ENCODE measurements at places on chromosomes 6 and 20.
A peak's percentile ranks its signal among the peaks of the same experiment; 100 is the strongest.

GRCh38 chr6:147510929-147511590, 2.6 kb downstream of the SAMD5 start:
- DNase-seq = no peak

GRCh38 chr6:75090576-75090975, 115.3 kb downstream of the COL12A1 start:
- no peak for DNase-seq

- no peak for DNase-seq
Measured at GRCh38 chr6:32213649-32214048, 10.2 kb downstream of the NOTCH4 start.

GRCh38 chr6:41097467-41098090, 24.8 kb downstream of the NFYA start:
- no peak for DNase-seq

DNA sequence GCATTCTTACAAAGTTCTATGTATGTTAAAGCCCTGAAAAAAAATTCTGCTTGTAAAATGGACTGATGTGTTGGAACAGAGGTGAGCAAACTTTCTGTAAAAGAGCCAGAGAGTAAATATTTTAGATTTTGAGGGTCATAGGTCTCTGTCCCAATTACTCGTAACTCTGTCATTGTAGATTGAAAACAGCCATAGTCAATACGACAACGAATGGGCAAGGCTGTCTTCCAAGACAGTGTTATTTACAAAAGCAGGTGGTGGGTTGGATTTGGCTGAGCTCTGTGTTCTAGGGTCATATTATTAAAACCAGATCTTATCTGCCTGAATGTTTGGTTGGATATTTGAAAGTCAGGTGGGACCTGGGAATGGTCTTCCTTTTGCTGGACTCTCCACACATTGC, 135.2 kb downstream of the EYA2 start:
- no peak for DNase-seq

GRCh38 chr6:91185072-91185471, 598.2 kb upstream of the MAP3K7 start:
- no peak for DNase-seq

GRCh38 chr6:42740725-42741124, 5.2 kb downstream of the TBCC start:
- no peak for DNase-seq

DNA sequence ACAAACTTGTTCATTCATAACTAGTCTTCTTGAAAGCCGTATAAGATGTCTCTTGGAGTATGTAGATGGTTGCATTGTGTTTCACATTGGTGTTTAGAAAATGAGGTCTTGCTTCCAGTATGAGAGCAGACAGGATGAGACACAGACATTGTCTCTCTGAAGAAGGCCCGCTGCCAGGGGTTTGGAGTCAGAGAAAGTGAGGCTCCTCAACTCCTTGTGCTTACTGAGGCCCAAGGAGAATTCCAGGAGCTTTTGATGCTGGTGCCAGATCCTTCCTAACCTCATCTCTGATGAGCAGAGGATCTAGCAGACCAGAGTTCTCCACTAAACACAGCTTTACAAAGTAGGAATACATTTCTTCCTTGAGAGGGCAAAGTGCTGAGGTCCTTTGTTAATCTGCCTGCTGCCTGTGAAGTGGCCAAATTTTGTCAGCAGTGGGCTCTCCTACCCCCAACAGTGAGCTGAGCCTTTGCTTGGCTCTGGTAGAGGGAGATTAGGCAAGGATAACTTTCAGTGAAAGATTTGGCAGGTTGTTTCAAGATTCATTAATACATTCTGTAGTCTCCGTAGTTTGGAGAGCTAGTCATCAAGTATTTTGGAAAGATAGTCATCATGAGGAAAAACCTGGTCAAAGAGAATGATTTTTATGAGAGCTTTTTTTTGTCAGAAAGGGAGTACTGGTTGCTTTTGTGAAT, 9.7 kb downstream of the MAPRE1 start:
- no peak for DNase-seq

GRCh38 chr6:165686596-165687365, 23.7 kb upstream of the PDE10A start:
- DNase-seq = no peak

DNA sequence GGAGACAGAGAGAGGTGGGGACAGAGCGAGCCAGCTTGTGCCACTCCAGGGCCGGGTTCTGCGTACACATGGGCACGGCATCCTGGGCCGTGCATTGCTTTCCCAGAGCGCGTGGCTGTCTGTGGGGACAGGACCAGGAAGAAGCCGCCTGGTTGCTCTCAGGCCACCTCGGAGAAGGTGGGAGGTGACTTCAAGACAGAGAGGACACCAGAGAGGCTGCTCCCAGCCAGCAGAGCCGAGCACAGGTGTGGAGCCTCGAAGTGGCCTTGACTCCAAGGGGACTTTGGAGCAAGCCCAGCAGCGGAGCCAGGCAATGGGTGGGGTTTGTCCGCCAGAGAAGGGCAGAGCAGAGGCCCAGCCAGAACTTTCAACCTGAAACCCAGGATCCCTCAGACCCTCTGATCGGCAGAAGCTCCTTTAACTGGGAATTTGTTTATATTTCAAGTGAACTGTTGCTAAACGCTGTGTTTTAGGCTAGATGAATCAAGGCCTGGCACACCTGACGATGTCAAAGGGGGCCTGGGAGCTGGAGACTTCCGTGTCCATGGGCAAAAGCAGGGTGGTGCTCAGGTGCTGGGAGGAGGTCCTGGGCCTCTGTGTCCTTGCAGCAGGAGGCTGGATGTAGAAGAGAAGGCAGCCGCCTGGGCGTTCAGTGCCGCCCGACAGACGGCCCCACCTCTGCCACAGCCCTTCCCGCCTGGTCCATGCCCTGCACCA, 262.1 kb downstream of the DLL1 start:
- no peak for DNase-seq

DNA sequence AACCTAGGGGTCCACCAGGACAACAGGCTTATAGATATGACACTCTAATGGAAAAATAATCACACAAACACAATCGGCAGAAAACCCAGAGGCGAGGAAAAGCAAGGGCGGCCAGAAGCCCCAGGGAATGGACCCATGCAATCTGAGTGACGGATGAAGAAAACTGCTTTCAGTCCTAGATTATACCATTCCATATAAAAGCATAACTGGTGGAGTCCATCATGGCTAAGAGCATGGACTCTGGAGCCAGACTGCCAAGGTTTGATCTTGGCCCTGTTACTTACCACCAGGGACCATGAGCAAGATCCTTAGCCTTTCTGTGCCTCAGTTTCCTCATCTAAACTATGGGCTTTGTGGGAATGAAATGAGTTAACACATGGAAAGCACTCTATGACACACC, 3.7 kb downstream of the SLC22A16 start:
- no peak for DNase-seq

GRCh38 chr20:52577696-52578095, 386.1 kb upstream of the ZFP64 start:
- DNase-seq = no peak

GRCh38 chr6:96450770-96451130, 70.9 kb upstream of the UFL1 start:
- no peak for DNase-seq

- DNase-seq = no peak
Measured at GRCh38 chr20:22673467-22673866, 89.1 kb upstream of the FOXA2 start.

GRCh38 chr6:52143551-52143950, 42.6 kb upstream of the IL17A start:
- no peak for DNase-seq

- DNase-seq = no peak
Measured at GRCh38 chr6:1991332-1991878, 254.0 kb downstream of the GMDS start.

DNA sequence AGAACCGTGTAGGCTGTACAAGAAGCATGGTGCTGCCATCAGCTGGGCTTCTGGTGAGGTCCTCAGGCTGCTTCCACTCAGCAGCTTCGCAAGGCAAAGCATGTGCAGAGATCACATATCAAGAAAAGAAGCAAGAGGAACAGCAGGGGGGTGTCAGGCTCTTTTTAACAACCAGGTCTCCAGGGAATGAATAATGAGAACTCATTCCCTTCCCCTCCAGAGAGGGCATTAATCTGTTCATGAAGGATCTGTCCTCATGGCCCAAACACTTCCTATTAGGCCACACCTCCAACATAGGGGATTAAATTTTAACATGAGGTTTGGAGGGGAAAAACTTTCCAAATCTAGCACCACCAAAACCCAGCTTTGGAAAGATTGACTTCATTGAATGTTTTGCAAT, 20.0 kb downstream of the GINM1 start:
- no peak for DNase-seq

GRCh38 chr6:92840246-92840930, 579.0 kb downstream of the EPHA7 start:
- DNase-seq = no peak

DNA sequence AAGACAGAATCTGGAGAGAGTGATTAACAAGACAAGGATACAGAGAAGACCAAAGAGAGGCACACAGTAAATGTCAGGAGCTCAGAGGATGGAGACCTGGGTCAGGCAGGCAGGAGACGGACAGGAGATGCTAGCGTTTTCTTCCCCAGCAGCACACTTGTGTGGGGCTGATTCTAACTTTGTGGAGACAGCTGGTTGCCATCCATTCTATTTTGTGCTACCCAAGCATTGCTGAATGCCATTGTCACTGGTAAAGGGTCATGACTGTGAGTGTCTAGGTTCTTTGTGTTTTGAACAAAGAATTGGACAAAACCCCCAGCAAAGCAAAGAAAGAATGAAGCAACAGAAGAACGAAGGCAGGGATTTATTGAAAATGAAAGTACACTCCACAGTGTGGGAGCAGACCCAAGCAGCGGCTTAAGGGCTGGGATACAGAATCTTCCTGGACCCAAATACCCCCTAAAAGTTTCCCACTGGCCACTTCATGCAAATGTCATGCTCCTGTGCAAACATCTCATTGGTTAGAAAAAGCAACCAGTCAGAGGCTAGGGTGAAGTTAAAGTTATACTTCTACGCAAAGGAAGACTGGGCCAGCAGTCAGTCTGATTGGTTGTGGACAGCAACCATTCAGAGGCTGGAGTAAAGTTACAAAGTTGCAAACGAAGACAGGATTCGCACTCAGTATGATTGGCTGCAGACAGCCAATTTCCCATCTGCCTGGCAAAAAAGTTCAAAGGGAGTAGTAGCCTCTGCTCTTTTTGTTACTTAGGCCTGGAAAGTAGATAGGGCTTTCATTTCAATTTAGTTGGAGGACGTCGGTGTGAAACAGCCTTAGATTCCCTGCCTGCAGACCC, 17.5 kb downstream of the PTK7 start:
- no peak for DNase-seq

- peak; percentile 84 for DNase-seq
Measured at GRCh38 chr20:63553251-63553932, 567 bp upstream of the FNDC11 start.

GRCh38 chr6:7150381-7151064, 42.8 kb downstream of the RREB1 start:
- DNase-seq = no peak

DNA sequence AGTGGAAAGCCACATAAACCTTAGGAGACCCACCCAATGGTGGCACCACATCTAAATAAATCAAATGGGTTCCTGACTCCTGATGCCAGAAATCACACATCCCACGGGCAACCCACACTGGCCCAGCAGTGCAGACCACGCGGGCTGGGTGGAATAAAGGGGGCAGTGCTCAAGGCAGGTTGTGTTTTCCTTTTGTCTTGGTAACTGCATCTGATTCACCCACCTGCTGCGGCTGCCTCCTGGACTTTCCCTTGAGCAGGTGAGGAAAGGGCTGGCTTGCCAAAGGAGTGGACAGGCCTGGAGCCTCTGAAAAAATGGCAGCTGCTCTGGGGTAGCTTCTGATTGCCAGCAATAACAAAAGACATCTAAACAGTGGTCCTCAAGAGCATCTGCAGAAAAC, 119.5 kb upstream of the KCNK16 start:
- DNase-seq = no peak

DNA sequence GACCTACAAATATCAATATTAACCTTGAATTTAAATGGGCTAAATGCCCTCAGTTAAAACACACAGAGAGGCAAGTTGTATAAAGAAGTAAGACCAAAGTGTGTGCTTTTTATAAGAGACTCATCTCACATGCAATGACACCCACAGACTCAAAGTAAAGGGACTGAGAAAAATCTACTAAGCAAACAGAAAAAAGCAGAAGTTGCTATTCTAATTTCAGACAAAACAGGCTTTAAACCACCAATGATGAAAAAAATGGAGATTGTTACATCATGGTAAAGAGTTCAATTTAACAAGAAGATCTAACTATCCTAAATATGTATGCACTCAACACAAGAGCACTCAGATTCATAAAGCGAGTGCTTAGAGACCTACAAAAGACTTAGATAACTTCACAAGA, 741.9 kb upstream of the MARCKS start:
- no peak for DNase-seq

GRCh38 chr20:4060064-4060795, 44.9 kb upstream of the RNF24 start:
- DNase-seq = no peak

DNA sequence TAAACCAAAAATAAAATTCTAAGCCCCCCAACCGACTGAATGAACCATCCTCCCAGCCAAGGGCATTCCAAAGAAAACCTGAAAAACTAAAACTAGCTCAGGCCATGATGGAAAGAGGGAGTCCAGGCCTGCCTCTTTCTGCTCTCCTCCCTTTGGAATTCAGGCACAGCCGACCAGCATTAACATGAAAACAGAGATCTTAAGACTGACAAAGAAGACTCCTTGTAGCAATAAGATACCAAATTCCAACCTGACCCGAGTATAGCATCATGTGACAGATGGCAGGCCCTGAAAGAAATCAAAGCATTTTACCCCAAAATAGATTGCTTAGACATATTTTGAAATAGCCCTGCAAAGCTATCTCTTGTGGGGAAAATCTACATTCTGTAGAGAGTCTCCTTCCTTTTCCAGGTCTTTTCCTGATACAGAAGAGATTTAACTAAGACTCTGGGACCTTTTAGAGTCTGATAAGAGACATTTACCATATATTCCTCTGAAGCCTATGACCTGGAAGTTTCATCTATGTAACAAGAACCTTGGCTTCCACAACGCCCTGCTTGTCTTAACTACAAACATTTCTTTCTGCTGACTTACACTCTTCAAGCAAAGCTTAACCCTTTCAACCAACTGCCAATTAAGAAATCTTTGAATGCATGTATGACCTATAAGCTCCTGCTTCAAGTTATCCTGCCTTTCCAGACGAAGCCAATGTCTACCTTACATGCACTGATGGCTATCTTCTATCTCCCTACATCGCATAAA, 22.2 kb upstream of the TXLNB start:
- DNase-seq = no peak

- no peak for DNase-seq
Measured at GRCh38 chr6:74715355-74716085, 490.3 kb downstream of the COL12A1 start.

GRCh38 chr6:75124983-75125382, 80.9 kb downstream of the COL12A1 start:
- no peak for DNase-seq
